RPMI8226 (cell line): ENCODE measurements at places on chromosomes 6 and 20.
A peak's percentile ranks its signal among the peaks of the same experiment; 100 is the strongest.

DNA sequence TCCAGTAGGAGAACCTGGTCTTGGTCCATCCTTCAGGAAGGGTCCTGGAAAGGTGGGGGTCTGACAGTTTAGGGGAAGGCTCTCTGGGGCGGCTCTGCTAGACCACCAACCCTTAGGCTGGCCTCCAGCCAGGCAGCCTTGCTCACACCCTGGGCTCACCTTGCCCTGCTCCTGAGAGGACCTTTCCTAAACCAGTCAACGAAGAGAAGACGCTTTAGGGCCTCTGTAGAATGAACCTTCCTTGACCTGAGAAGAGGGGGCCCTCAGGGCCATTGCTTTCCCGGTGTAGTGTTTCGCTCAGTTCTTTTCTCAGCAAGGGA lies 1.1 kb downstream of the CDC25B start:
- peak; percentile 53 for DNase-seq

DNA sequence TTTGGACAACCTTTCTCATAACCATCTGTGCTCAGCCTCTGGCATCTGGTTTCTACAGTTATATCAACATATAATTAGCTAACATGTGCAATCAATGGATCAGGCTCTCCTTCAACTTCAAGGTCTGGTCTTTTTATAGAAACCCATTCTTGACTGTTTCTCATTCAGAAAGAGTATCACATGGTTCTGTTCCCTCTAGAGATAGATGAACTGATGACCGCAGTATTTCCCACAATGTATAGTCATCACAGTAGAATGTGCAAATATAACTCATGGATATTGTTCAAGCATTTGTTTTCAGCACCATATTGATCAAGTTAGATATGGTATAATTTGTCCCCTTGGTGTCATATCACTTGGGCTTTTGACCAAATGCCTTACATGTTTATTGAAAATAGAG lies 656.2 kb downstream of the FRK start:
- no peak for DNase-seq

DNA sequence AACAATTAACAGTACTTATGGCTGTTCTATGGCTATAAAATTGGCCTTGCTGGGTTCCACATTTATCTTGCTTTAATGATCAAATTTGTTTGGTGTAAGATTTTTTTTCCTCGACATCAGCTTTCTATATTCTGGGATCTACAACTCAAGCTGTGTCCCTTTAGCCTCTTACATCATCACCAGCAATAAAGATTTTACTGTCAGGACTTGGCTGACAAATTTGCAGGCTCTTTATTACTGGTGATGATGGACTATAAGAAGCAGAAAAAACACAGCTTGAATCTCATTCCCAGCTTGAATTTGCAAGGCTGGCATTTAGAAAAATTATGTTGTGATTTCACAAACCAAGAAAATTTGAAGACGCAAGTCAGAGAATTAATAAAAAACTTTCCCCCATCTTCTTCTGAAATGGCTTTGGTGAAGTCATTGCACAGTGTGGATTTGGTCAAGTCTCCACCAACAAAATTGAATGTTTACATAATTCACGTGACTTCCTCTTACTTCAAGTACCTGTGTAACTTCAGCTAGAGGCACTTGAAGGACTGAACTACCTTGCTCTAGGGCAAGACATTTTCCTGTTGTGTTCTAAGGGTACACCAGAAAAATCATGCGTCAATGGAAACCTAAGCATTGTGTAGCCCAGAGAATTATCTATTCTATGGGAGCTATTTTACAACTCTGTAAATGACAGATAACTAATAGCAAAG lies 175.0 kb downstream of the CBLN4 start:
- DNase-seq = no peak

DNA sequence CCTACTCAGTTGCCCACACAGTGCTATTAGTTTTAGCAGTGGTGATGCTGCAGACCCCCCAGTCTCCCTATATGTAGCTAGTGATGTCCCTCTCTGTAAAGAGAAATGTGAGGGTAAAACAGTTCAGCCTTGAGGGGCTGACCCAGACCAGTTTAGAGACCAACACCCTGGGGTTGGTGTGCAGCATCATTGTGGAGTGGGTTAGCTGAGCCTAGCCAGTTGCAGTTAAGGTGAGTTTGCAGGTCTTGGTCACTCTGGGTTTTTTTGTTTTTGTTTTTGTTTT lies 401 bp upstream of the B3GALT4 start:
- no peak for DNase-seq

DNA sequence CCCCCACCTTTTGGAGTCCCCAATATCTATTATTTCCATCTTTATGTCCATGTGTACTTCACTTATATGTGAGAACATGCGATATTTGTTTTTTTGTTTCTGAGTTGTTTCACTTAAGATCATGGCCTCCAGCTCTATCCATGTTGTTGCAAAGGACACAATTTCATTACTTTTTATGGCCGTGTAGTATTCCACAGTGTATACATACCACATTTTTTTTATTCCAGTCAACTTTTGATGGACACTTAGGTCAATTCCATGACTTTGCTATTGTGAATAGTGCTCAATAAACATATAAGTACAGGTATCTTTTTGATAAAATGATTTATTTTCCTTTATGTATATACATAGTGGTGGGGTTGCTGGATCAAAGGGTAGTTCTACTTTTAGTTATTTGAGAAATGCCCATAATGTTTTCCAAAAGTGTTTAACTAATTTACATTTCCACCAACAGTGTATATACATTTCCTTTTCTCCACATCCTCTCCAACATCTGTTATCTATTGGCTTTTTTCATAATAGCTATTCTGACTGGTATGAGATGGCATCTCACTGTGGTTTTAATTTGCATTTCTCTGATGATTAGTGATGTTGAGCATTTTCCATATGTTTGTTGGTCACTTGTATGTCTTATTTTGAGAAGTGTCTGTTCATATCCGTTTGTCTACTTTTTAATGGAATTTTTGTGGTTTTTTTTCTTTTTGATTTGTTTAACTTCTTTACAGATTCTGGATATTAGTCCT lies 34.0 kb upstream of the COL10A1 start:
- DNase-seq = no peak

GRCh38 chr6:75546381-75546780 lies 52.8 kb upstream of the FILIP1 start:
- no peak for DNase-seq
